Umbilical cord (tissue), 2 donors: ENCODE measurements at places on chromosomes 12 and 14.

- DNase-seq: no peak
Measured at GRCh38 chr12:9065607-9065856, 50.2 kb downstream of the A2M start.

DNA sequence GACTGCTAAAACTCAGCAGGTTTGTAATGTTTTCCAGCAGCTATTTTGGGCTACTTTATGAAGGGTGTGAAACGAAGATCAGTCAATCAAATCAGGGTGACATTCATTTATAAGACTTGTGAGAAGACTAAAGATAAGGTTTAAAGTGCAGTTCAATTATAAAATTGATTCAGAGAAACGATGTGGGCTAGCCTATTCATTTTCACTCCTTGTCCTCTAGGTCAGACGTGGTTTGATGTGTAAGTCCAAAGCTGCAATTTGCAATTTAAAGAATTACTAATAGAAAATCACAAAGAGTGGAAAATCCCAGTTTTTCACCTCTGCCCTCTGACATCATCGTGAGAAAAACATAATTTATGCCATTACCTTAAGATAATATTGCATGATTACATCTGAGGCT is 243.5 kb upstream of the NOVA1 start:
- no peak for DNase-seq

DNA sequence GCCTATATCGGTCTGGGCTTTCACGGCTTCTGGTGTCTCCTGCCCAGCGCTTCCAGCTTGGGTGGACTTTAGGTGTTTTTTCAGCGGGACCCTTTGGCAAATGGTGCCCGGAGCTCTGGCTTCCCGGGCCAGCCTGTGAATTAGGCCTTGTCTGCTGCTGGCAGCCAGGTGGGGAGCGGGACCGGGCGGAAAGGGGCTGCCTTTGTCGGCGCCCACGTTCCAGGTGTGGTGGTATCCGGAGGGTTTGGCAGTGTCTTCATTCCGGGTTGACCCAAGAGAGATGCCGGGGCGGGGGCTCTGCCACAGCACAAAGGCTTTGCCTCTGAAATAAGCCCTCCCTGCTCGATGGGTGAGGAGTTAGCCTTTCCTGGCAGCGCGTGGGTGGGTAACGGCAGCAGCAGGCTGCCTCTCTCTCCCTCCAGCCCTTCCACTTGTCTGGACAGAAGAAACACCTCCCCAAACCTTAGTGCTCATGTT is 9.5 kb downstream of the RFLNA start:
- DNase-seq: no peak

GRCh38 chr12:92570056-92570753 is 132.6 kb upstream of the PLEKHG7 start:
- peak; percentile 88 for DNase-seq

DNA sequence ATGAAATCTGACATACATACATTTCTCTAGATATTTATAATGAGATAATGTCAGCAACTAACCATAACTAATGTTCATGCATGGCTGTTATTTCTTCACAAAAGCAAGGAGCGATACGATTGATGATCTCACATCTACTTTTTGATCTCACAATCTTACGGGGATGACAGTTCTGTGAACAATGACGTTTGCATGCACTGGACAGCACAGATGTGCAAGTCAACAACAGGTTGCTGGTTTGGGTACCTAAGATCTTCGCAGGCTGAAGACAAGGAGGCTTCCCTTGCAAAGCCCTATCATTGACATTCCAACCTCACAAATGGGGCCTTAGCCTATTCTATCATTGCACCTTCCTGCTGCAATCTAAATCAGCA is 53.6 kb downstream of the C12orf42 start:
- DNase-seq: no peak

- no peak for DNase-seq
Measured at GRCh38 chr14:104119119-104119487, 19.3 kb upstream of the KIF26A start.

DNA sequence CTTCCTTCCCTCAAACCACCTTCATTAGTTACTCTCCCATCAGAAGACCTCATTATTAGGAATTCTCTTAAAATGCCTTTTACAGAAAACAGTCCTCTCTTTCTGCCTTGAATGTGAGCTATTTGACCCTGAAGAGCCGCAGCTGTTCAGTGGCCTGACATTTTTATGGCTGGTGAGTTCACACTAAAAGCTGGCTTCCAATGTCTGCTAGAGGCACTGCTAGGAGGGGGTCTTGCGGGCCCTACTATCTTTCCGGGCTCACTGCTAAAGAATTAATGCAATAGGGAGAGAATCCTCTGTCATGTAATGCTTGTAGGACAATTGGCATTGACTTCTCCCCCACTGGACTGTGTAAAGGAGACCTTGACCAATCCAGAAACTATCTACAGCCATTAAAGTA is 87.7 kb downstream of the GPR135 start:
- DNase-seq: peak; percentile 69

GRCh38 chr14:102217399-102217798 is 77.7 kb downstream of the WDR20 start:
- no peak for DNase-seq

- peak; percentile 57 for DNase-seq
Measured at GRCh38 chr12:22321638-22322037, 12.9 kb downstream of the ST8SIA1 start.

DNA sequence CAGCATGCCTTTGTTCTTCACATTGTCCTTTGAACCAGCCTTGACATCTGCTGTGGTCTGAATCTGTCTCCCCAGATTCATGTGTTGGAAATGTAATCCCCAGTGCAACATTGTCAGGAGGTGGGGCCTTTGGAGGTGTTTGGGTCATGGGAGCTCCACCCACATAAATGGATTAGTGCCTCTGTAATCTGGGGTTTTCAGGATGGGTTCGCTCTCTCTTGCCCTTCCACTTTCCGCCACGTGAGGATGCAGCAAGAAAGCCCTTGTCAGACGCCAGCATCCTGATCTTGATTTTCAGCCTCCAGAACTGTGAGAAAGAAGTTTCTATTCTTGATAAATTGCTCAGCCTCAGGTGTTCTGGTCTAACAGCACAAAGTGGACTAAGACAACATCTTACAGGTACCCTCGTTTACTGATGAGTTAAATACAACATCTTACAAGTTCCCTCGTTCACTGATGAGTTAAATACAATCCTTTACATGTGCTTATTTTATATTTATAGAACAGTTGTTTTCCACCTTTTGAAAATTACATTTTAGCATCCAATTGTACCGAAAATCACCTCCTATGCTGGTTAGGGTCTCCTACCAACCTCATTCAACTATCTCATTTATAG is 54.4 kb upstream of the RIMBP2 start:
- DNase-seq: no peak

DNA sequence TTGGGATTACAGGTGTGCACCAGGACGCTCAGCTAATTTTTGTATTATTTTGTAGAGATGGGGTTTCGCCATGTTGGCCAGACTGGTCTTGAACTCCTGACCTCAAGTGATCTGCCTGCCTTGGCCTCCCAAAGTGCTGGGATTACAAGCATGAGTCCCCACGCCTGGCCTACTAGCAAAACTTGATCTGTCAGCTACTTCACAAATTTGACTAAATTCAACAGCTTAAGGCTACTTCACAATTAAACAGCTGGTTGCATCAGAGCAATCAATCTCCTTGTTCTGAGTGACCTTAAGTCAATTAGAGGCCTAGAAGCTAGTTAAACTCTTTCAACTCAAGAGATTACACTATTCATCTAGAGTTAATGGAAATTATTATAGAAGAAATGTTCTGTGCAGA is 12.2 kb downstream of the COQ10A start:
- no peak for DNase-seq

- DNase-seq: no peak
Measured at GRCh38 chr14:47270715-47271114, 404.7 kb downstream of the MDGA2 start.

GRCh38 chr14:60893911-60894310 is 87.0 kb downstream of the TRMT5 start:
- DNase-seq: no peak

GRCh38 chr14:37436519-37436918 is 158.5 kb downstream of the FOXA1 start:
- DNase-seq: no peak

DNA sequence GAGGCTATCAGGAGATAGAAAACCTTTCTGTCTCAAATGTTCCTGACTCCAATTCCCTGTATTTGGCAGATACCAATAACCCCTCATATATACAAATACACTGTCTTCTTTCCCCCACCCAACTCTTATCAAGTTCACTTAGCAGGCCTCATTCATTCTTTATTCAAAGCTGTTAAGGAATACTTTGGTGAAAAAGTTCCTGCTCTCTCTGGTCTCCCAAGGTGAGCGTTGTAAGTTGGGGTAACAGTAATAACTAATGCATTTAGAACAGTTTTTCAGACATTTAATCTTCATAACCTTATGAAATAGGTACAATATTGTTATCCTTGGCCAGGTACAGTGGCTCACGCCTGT is 3.9 kb upstream of the GDF11 start:
- DNase-seq: no peak

DNA sequence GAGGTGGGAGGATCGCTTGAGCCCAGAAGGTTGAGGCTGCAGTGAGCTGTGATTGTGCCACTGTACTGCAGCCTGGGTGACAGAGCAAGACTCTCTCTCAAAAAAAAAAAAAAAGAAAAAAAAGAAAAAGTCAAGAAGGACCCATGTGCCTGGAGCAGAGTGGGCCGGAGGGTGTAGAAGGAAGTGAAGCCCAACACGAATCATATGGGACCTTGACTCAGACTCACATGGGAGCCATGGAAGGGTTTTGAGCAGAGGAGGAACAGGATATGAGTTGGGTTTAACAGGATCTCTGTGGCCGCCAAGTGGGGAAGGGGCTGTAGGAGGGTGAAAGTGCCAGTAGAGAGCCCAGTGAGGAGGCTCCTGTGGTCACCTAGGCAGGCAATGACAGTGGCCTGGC is 165.4 kb downstream of the PHETA1 start:
- DNase-seq: no peak

DNA sequence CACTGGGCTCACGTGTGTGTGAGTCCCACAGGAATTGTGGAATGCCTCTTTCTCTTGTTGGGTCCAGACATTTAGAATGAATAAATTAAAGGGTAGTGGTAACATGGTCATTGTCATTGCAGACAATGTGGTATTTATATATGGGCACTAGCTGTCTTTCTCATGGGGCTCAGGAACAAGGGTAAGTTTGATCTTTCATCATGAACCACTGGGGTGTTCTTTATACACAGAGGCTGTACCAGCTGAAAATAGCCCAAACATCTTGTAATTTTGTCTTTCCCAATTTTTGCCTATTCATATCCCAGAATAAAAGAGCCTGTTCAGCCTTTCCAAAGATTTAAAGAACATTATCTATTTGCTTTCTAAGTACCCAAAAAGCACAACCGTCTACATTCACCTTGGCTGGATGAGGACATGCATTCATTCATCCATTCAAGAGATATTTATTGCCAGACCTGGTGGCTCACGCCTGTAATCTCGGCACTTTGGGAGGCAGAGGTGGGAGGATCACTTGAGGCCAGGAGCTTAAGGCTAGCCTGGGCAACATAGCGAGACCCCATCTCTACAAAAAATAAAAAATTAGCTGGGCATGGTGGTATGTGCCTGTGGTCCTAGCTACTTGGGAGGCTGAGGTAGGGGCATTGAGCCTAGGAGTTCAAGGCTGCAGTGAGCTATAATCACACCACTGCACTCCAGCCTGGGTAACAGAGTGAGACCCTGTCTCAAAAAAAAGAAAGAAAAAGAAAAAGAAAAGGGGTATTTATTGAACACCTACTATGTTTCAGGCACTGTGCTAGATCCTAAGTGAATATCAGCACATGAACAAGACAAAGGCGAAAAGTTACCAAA is 4.4 kb upstream of the FOS start:
- DNase-seq: no peak

GRCh38 chr14:45267071-45267470 is 14.1 kb upstream of the MIS18BP1 start:
- DNase-seq: no peak

- DNase-seq: no peak
Measured at GRCh38 chr12:2185751-2186341, 133.1 kb downstream of the CACNA1C start.

- DNase-seq: peak; percentile 45
Measured at GRCh38 chr12:116489116-116489515, 70.1 kb upstream of the MAP1LC3B2 start.

DNA sequence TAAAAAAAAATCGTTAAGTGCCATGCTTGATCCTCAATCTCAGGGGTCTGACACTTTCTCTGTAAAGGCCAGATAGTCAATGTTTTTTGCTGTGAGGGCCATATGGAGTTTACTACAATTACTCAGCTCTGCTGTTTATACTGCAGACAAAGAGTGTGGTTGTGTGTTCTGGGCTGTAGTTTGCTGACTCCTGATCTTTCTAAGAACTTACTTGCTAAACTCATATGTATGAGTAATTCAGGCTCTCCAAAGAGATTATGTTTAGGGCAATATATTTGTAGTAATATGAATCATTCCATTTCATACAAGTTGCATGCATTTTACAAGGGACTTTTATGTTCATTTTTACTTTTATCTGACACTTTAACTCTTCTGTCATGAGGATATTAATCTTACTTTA is 188.2 kb downstream of the TMTC2 start:
- DNase-seq: peak; percentile 86

GRCh38 chr14:81449114-81449513 is 49.0 kb upstream of the STON2 start:
- DNase-seq: no peak

- DNase-seq: no peak
Measured at GRCh38 chr12:85278598-85279448, 1.2 kb upstream of the ALX1 start.

DNA sequence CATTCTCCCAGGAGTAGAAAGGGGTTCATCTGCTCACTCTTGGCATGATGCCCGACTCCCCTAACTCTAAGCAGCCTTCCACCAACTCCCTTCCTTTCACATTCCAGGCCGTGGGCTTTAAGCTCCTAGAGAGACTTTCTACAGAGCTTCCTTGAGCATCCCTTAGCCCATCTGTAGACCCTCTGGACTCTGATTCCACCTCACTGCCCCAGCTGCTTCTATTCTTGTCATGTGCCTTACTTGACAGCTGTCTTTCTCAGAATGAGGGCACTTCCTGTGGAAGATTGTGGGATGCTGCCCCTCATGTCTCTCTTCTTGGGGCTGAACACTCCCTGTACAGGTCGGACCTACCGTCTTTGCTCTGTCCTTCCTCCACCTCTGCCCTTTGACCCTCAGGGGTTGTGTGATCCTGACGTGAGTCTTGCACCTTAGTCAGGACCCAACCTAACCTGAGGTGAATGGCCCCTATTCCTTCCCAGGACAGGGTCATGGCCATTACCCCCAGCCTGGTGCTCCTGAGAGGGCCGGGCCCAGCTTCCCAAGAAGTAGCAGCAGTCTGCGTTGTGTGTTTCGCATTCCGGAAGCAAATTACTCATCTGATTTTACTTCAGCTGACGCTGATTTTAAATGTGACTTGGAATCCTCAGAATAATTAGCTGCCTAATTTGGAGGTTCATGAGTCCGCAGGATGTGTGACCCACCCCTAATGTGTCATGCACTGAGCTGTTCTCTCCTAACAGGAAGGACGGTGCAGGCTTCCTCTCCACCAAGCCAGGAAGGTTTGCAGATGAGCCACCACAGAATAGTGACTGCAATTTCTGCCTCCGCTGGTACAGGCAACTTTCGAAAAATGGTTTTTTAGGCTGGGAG is 2.7 kb upstream of the GALNT6 start:
- DNase-seq: no peak

GRCh38 chr14:38127356-38127755 is 80.3 kb upstream of the SSTR1 start:
- no peak for DNase-seq
